ENCODE measurements at places on chromosomes 7 and 10.

DNA sequence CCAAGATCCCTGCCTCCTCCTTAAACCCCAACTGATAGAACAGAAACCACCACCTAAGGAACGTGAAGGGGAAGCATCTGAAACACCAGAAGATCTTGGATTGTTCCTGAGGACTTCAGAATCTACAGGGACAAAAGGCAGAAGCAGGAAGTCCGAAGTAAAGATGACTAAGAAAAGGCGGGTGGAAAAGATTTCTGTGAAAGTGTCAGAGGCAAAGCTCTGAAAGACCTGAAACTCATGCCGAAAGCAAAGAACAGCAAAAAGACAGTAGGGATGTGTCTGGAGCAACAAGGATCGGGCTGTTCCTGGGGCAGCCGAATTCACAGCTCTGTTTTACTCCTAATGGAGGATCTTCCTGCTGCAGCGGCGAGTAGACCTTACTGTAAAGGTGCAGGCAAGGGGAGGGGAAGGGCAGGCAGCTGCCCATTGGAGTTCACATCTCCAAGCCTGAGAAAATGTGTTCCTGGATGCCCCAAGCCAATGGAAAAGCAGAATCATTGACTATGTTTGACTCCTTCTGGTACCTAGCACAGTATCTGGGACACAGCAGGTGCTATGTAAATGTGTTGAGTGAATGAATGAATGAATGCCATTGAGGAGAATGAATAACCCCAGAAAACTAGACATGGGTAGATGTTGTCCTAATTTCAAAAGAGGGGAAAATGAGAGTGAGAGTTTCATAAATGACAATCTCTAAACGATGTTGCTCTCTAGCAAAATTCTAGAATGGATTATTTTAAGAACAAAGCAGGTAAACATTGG, 40.4 kb downstream of the PDIA4 start:
- DNase-seq, result no peak

- no peak for DNase-seq
These were observed 354.3 kb downstream of the KCNMA1 start for GRCh38 chr10:77283326-77283725.

DNA sequence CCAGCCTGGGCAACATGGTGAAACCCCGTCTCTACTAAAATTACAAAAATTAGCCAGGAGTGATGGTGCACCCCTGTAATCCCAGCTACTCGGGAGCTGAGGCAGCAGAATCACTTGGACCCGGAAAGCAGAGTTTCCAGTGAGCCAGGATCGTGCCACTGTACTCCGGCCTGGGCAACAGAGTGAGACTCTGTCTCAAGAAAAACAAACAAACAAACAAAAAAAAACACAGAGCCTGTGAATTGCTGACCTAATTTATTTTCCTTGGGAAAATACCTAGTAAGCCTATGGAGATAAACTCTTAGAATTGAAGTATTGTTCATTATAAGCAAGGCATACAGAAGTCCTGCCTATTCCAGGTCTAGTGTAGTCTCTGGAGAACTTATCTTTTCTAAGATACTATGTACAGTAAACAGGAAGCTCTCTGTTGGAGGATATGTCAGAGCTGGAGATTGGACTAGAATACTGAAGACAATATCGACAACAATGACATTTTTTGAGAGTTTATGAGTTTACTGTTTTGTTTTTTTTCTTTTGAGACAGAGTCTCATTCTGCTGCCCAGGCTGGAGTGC, 14.9 kb downstream of the GTF2I start:
- no peak for DNase-seq

DNA sequence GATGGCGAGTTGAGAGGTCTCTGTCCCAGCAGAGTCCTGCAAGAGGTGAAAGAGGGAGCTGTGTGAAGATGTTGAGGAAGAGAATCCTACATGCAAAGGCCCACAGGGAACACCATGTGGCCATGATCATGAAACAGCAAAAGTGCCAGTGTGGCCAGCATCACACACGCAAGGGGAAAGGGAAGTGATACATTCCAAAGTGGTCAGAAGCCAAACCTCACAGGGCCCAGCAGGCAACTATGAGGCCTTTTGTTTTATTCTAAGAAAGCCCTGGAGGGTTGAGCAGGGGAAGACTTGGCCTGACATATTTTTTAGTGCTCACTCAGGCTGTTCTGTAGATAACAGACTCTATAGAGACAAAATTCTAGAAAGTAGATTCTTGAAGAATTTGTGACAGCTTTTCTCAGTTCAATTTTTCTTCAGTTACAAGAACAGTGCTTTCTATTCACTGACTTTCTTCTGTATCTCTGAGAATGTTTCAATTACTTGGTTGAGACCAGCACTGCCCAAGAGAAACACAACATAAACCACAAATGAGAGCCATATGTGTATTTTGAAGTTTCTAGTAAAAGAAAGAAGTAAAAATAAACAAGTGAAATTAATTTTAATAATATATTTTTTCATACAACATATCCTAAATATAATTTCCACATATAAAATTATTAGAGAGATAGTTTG, 82.3 kb downstream of the HTR7 start:
- no peak for DNase-seq

GRCh38 chr10:110268971-110269370, 35.7 kb downstream of the SMNDC1 start:
- DNase-seq, result no peak

DNA sequence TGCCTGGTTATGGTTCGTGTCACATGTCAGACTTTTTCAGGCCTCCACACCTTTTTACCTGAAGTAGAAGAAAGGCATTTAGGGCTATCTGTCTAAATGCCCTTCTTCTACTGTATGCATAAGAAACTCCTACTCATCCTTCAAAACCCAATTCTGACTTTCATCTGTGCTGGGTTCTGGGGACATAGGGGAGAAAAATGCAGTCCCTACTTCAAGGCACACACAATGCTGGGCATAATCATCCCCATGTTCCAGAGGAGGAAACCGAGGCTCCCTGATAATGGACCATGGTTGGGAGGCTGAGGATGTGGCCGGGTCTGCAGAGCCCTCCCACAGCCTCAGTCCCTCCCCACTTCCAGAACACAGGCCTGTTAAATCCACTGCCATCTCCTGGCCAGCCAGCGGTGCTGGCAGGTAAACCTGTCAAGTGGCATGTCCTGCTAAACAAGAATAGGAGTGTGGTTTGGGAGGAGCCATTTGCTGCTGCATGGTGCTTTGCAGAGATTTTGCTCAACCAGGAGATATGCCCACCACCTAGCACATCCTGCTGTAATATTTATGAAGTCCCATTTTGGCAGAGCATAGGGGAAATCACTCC, 32.0 kb downstream of the GRID1 start:
- DNase-seq, result no peak

Measured in posterior cingulate gyrus (tissue), 11 donors.